Amniotic epithelial cell (primary cell): ENCODE measurements at places on chromosomes 7 and 10.
A peak's percentile ranks its signal among the peaks of the same experiment; 100 is the strongest.

GRCh38 chr10:12980713-12981306 lies 20.7 kb downstream of the CCDC3 start:
- no peak for DNase-seq

DNA sequence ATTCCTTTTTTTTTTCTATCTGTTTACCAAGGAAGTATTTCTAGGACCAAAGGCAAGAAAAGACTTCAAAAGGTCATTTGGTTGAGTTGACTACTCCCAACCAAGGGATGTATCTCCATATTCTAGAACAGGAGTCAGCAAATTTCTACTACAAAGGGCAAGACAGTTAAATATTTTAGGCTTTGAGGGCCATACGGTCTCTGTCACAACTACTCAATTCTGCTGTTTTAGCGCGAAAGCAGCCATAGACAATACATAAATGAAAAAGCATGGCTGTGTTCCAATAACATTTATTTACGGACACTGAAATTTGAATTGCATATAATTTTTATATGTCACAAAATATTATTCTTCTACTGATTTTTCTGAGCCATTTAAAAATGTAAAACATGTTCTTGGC lies 8.5 kb upstream of the ARID5B start:
- no peak for DNase-seq

- DNase-seq = no peak
Measured at GRCh38 chr10:102598243-102598642, 46.0 kb upstream of the TRIM8 start.

- no peak for DNase-seq
Measured at GRCh38 chr10:11894381-11895107, 71.4 kb downstream of the PROSER2 start.

DNA sequence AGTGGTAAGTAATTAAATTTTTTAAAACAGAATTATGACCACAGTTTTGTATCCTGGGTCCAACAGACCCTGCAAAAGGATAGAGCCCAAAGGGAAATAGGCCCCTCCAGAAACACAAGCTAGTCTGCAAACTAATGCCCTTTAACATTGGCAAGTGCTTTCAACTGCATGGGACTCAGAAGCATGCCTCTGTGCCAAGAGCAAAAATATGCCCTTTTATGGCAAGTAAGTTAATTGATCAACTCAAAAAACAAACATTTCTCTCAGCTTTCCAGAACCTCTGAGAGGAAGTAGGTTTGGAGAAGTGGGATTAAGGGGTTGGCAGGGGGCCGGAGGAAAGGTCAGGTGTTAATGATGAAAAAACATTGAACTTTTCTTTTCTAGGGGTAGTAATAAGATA lies 186.6 kb upstream of the PRSS1 start:
- no peak for DNase-seq

DNA sequence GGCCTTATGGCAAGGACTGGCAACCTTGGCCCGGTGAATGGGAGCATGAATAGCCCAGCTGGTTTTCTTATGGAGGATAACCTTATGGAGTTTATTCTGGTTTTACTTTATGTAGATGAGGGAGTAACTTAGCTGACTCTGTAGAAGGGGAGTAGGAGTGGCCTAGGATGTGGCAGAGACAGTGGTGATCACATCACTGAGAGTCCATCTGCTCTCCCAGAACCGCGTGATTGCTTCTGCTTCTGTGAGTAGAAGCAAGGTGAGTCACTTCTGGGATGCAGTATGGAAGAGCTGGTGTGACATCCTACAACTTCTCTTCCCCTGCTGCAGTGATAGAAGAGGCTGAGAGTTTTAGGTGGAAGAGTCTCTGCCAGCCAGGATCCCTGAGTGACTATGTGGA lies 129.2 kb downstream of the RPS24 start:
- DNase-seq = peak; percentile 9

DNA sequence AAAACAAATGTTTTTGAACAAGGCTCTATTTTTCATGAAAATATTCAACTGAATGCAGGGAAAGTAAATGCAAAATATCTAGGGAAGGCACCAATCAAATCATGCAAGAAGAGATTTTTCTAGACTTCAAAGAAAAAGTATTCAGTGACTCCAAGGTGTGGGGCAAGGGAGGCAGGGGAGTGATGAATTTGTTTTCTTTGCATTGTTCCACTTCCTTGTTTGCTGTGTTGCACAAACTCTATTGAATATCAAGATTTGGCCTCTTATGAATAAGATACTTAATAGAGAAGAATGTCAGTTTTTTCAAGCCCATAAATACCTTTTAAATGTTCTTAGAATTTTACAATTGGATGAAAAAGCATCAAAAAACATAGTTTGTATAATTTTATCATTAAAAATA lies 26.4 kb downstream of the STEAP1 start:
- no peak for DNase-seq

GRCh38 chr7:22251281-22251680 lies 105.7 kb downstream of the RAPGEF5 start:
- DNase-seq = no peak

DNA sequence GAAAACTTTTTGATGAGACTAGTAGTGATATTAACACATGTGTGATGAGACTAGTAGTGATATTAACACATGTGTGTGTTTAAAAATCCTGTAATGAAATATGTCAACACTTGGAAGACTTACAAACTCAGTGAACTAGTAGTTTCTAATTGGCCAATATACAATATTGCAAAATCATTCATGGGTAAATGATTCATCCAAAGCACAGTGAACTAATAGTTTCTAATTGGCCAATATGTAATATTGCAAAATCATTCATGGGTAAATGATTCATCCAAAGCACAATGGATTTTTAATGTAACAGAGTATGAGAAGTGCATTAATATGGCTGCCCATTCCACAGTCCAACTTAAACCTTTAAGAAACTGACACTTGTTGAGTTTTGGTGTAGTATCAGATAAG lies 77.8 kb downstream of the ATAD1 start:
- peak; percentile 89 for DNase-seq

- DNase-seq = no peak
Measured at GRCh38 chr7:155710530-155710929, 66.1 kb downstream of the RBM33 start.

DNA sequence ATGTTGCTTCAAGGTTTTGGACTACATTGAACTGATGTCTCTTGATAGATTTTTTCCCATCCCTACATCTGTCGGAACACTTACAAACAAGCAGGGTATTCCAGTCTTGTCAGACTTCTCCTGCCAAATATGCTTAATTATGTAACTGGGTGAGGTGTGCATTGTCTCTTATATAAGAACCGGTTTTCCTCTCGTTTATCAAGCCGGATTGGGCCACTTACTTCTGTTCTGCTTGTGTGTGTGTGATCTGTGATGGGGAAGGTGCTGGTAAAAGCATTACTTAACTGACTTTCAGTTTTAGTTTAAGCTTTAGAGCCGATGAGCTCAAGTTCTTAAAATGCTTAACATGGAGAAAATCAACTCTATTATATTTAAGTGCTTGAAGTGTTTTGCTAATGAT lies 57.9 kb downstream of the OTUD1 start:
- no peak for DNase-seq

- DNase-seq = no peak
Measured at GRCh38 chr10:97327348-97328294, 6.9 kb downstream of the FRAT2 start.
